HT1080 (cell line): ENCODE measurements at places on chromosomes 7 and 10. TPM values are rescaled to one million over a fixed set of nuclear protein-coding genes. Genes with fewer than 3 reads are reported as not detected.

DNA sequence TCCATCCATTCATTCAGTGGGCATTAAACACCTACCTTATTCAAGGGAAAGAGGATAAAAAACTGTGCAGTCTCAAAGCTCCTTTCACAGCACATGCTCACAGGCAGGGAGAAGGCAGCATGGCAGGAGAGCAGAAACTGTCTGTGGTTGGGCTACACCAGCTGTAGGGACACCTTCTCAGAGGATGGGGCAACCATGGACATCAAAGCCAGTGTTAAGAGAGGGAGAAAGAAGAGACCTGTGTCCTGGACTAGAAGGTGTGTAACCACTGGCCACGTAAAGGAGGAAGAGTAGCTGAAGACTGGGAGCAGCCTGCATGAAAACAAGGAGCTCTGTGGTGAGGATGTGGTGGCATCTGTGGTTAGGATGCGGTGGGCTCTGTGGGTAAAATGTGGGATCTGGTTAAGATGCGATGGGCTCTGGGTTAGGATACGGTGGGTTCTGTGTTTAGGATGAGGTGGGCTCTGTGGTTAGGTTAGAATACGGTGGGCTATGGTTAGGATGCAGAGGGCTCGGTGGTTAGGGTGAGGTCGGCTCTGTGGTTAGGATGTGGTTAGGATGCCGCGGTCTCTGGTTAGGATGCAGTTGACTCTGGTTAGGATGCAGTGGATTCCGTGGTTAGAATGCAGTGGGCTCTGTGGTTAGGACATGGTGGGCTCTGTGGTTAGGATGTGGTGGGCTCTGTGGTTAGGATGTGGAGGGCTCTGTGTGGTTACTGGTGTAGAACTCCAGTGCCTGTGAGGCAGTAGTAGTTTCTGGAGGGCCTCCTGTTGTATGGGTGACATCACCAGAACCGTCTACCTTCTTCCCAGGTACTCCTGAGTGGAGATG is 197.6 kb downstream of the WDR37 start:
- DNase-seq, result no peak

DNA sequence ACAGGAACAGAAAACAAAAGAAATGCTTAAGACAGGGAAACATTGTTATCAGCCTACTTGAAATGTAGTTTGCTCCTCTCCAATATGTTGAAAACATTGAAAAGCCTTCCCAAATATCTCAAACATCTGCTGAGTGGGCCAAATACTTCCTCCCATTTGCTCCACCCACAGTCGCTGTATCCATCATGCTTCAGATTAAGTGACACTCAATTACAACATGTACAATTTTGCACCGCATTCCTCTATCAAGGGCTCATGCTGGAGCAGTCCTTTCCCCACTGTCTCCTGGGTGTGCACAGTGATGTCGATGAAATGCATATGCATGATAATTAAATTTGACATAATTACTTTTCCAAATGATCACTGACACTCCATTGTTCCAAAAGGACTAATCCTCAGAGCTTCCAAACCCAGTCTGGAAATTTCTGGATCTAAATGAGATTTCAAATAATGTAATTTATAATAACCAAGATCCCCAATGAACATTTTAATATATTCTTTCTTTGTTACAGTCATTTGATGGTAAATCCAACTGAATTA is 604.6 kb downstream of the GRID1 start:
- DNase-seq, result no peak

GRCh38 chr7:143126146-143126545 is 5.7 kb upstream of the PIP start:
- peak; percentile 76 for DNase-seq

DNA sequence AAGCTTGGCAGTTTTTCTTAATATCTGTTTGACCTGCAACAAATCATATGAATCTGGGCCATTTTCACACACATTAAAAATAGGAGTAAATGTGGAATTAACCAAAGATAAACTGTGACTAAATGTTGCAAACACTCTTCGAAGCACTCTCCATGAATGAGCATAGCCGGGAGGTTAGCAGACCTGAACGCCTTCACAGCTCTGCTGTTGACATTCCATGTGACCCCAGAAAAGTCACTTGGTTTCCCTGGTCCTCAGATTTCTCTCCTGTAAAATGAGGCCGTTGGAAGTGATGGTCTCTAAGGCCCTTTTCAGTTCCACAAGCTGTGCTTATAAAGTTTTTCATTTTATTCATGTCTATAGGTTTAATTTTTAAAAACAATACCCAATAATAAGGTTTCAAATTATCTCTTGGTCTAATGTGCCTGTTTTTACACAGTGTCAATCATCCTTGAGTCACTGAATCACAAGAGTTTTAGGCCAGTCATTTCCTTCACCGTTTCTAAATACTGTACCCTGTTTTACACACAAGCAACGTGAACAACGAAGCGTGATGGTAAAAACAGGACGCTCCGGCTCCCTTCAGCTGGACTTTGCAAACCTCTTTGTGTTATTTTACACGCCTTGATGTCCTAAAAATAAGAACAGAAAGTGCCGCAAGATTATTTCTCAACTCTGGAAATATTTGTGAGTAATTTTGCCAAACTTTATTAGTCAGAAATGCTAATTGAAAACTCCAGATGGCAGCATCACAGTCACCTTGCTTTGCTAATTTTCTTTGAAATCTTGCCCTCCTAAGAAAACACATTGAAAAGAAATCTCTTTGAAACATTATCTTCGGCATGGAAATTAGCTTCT is 38.6 kb upstream of the MET start:
- DNase-seq, result peak; percentile 32

DNA sequence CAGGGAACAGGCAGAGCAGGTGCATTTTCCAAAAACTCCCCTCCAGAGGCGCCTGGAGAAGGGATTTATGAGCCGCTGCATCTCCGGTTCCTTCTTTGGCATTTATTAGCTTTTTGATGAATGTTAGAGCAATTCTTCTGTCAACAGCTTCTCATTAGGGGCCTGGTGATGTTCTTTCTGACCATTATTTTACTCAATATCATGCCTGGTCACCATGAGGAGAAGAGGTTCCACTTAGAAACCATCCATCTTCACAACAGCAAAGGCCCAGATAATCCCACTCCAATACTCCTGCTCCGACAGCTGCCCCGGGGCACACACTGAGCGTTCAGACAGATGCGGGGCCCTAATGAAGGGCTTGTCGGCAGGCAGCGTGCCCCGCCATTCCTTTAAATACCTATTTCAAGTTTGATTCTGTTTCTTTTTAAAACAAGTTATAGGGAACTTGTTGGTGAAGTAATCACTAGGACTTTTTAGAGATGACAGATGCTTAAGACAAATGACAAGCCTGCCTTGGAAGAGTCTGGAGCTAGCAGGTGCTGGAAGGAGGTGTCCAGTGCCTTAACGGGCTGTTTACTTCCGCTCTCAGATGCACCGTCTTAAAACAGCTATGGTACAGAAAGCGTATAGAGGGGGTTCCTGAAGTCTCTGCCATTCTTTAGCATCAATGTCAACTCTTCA is 31.7 kb downstream of the ECHDC3 start:
- no peak for DNase-seq

DNA sequence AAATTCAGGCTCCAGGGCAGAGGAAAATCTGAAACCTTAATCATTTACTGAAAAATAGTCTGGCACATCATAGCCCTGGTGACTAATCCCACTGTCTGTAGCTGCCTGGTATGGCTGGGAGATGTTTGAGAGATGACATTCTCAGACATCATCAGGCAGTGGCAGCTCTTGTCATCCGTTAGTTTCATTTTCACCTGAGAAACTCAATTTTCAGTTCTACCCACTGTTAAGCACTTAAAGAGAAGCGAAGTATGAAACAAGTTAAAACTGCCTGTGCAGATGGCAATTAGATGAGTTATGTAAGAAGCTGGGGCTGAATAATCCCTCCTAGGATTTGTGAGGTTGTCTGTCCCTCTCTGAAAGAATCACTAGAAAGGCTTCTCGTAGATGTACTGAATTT is 150.2 kb downstream of the NSUN6 start:
- DNase-seq, result peak; percentile 76

GRCh38 chr7:46881507-46882127 is 700.3 kb downstream of the TNS3 start:
- DNase-seq, result peak; percentile 52

DNA sequence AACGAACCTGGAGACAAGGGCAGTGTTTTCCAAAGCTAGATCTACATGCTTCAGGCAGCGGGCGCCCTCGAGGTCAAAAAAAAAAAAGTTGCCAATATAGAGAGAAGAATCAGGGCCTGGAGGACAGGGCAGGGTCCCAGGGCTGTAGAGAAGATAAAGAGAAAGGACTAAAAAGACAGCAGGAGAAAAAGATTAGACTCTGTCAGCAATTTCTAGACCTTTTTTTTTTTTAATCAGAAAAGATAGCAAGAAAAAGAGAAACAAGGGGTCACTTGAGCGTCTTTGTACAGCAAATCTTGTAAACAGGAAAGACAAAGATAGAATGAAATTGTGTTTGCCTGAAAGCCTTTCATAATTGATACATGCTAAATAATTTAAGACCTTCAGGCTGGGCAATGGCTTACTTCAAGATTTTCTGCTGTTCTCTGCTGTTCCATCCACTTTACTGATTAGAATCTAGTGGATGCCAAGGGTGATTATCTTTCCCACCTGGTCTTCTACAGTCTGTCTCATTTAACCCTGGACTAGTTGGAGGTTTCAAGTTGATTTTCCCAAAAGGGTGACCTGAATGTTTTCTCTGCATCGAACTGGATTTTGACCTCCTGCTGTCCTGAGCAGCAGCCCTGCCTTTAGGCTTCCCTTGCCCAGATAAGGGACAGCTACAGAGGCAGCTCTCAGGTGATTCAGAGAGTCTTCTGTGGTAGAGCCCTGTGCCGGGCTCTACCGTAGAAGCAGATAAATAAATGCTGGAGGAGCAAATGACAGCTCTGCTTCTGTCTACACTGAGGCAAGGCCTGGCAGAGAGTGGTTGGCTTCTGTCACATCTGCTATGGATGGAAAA is 5.1 kb downstream of the LMOD2 start:
- no peak for DNase-seq

GRCh38 chr10:118304521-118304920 is 37.6 kb downstream of the FAM204A start:
- no peak for DNase-seq

- peak; percentile 77 for DNase-seq
Measured at GRCh38 chr10:71272056-71272771, 46.8 kb upstream of the SLC29A3 start.

DNA sequence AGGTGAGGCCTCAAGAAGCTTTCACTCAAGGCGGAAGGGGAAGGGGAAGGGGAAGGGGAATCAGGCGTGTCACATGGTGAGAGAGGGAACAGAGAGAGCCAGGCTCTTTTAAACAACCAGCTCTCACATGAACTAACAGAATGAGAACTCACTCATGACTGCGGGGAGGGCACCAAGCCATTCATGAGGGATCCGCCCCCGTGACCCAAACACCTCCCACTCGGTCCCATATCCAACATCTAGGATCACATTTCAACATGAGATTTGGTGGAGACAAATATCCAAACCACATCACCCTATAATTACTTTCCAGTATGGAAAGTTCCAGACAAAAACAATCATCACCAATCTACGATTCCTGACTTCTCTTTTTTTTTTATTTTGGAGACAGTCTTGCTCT is 22.9 kb downstream of the HIP1 start:
- no peak for DNase-seq

- no peak for DNase-seq
Measured at GRCh38 chr7:154882931-154883474, 119.9 kb downstream of the PAXIP1 start.

DNA sequence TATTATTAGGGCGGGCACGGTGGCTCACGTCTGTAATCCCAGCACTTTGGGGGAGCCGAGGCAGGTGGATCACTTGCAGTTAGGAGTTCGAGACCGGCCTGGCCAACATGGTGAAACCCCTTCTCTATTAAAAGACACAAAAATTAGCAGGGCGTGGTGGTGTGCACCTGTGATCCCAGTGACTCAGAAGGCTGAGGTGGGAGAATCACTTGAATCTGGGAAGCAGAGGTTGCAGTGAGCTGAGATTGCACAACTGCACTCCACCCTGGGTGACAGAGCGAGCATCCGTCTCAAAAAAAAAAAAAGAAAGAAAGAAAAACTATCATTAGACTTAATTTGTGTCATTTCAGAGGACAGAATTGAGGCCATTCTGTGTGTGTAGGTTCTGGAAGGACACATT is 752.7 kb upstream of the GALNT17 start:
- DNase-seq, result no peak

DNA sequence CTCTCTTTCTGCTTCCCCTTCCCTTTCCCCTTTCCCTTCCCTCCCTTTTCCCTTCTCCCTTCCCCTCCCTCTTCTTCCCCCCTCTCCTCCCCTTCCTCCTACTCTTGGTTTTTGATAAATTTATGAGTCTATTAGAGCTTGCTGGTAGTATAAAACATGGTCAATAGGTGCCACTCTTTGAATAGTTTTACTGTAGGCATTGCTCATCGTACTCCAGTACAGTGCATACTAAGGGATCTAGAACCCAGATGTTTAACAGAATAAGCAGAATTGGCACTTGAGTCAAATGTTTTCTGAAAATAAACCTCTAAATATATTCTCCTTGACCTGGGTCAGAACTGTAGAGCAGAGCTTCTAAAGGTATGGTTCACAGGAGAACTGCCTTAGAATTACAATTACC is 126.7 kb downstream of the SORCS3 start:
- peak; percentile 26 for DNase-seq

DNA sequence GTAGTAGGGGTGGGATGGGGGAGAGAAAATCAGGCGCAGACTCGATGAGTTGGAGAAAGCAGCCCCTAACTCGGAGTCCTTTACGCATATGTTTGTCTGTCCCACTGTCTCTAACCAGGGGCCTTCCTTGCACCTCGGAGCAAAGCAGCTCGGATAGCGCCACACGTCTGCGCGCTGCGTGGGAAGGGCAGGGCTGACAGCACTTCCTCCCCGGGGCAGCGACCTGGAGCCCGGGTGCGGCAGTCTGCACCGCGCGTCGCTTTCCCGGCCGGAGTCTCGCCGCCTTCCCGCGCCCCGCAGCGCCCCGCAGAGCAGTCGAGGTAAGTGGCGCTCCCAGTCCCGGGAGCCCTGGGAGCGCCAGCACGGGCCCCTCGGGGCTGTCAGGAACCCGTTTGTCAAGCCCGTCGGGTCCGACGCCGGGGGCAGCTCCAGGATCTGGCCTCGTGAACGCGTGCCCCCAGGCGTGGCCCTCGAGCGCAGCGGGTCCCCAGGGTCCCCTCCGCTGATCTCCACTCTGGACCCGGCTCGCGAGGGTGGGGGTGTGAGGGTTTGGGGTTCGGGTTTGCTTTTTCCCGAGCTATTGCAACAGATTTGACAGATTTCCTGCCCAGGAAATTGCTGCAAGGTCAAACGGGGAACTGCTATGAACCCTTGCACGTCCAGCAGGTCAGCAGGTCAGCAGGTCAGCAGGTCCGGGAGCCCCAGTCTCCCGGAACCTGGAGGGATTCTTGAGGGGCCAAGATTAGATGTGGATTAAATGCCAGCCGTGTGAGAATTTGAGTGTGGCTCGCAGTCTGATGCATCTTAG is 597 bp downstream of the APBB1IP start:
- DNase-seq, result no peak

NEBL gene
- 0.17 and 0.42 TPM in 2 replicates for total RNA-seq

PLOD3 gene
- total RNA-seq, result 90.0 and 102 TPM in 2 replicates

PLXNA4 gene
- total RNA-seq, result 22.2 and 29.2 TPM in 2 replicates

HOXA4 gene
- 1.3 and 1.6 TPM in 2 replicates for total RNA-seq

GHITM gene
- total RNA-seq, result 219 and 262 TPM in 2 replicates

SPDYE16 gene
- total RNA-seq, result not detected in 2 replicates

NPY gene
- not detected in 2 replicates for total RNA-seq

NYAP1 gene
- 0.10 and 0.20 TPM in 2 replicates for total RNA-seq

LIPN gene
- not detected in 2 replicates for total RNA-seq

KLF14 gene
- 0.16 and 0.20 TPM in 2 replicates for total RNA-seq
